Activated CD4-positive, alpha-beta T cell treated with anti-CD3 and anti-CD28 coated beads, Interleukin-2, amount 50 U/mL, for 16 hours (primary cell): ENCODE measurements at places on chromosomes 5 and 9.
A peak's percentile ranks its signal among the peaks of the same experiment; 100 is the strongest.

DNA sequence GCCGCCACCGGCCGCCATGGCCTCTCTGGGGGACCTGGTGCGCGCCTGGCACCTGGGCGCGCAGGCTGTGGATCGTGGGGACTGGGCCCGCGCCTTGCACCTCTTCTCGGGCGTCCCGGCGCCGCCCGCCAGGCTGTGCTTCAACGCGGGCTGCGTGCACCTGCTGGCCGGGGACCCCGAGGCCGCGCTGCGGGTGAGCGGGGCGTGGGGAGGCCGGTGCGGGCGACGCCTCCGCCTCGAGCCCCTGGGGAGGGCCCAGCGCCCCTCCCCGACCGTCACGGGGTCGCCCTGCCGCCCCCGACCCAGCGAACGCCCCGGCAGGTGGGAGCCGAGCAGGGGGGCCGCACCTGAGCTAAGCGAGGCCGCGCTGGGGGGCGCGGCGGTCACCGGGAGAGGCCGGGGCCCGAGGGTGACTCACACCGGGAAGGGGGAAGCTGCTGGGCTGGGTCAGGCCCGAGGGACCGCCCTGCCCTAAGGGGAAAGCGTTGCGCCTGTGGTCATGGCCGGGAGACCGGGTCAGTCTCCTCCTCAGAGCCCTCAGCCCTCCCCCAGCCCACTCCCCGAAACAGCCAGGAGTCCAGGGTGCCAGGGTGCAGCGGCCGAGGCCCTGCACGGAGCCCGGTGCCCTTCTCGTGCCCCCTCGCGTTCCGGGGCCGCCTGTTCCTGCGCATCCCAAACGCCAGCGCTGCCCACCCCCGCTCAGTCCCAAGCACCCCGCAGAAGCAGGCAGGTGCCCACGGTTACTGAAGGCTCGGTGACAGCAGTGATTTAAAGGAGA is 510 bp downstream of the NOXA1 start:
- no peak for DNase-seq

- no peak for DNase-seq
These were observed 269.1 kb downstream of the FSTL4 start for GRCh38 chr5:133343196-133343595.

GRCh38 chr5:156686380-156686779 is 163.7 kb upstream of the PPP1R2B start:
- DNase-seq = no peak

GRCh38 chr5:112737070-112737462 is 619 bp upstream of the APC start:
- DNase-seq = no peak

DNA sequence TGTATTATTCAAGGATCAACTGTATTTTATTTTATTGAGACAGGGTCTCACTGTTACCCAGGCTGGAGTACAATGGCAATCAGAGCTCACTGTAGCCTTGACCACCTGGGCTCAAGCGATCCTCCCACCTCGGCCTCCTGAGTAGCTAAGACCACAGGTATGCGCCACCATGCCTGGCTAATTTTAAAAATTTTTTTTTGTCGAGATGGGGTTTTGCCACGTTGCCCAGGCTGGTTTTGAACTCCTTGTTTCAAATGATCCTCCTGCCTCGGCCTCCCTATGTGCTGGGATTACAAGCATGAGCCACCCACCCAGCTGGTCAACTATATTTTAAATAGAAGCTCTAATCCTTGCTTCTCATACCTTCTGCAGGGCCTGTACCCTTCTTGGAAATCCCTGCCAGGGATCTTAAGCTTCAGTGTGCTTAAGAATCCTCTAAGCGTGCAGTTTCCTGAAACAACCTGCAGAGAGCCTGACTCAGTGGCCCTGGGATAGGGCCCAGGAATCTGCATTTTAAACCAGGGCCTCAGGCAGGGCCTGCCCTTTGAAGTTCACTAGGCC is 2.9 kb downstream of the AKNA start:
- no peak for DNase-seq

DNA sequence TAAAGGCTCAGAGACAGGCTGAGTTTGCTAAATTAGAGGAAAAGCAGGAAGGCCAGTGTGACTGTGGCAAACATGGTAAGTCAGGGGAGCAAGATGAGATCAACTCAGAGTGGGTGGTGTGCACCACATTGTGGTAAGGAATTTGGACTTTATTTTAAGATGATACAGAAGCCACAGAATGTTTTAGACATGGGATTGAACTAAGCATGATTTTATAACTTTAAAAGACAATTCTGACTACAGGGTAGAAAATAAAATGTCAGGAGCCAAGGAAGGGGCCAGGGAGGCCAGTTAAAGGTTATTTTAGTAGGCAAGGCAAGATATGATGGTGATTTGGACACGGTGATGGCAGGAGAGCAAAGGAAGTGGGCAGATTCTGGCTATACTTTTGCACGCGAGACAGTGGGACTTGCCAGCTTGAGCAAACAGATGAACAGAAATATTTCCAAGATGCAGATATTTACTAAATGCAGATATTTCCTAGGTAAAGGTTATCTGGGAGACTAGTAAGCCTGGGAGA is 53.9 kb downstream of the TSSK1B start:
- DNase-seq = no peak

DNA sequence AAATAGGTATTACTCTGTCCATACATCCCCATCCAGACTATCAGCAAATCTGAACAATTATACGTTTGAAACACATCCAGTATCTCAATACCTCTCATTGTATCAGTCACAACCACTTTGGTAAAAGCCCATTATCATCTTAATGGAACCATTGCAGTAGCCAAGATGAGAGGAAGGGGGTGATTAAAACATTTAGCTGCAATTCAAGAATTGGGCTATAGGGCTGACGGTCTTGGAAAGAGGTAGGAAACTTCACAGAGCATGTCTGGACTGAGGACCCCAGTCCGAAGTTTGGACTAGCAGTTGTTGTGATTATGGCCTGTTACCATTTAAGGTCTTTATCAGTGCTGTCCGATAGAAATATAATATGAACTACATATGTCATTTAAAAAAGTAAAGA is 8.6 kb downstream of the SLC12A2 start:
- DNase-seq = no peak

- no peak for DNase-seq
These were observed 37.8 kb upstream of the RNF20 start for GRCh38 chr9:101495810-101496209.

DNA sequence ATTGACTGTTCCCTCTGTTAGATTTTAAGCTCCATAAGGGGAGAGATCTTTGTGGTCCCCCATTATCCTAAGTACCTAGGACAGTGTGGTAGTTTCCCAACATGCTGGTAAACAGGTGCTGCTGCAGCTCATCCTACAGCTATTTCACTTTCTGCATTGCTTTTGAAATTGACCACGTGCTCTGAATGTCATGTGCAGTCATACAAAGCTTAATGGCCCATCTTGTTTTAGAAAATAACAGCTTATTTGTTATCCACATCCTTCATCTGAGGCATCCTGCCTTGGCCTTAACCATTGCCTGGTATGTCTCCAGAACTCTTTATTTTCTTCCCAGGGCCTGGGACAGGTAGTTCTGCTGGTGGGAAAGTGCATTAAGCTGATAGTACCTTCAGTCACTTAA is 14.7 kb downstream of the PIK3R1 start:
- no peak for DNase-seq

- DNase-seq = no peak
These were observed 586.3 kb upstream of the FAM174A start for GRCh38 chr5:99948850-99949249.

DNA sequence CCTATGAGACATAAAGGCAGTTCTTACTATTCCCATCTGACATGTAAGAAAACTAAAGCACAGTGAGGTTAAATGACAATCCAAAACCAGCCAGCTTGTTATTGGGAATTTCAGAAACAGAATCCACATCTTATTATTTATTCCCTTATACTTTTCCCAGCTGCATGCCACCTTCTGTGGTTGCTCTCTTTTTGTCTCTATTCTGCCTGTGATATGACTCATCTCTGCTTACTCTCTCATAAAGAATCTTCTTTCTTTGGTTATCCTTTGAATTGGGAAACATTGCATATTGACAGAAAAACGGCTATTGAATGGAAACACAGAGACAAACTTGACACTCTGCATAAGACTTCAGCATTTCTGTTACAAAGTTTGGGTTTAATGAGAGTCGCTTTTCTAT is 183.2 kb downstream of the TLR4 start:
- no peak for DNase-seq

- DNase-seq = peak; percentile 62
These were observed 12.7 kb upstream of the TDRD7 start for GRCh38 chr9:97398999-97399758.

DNA sequence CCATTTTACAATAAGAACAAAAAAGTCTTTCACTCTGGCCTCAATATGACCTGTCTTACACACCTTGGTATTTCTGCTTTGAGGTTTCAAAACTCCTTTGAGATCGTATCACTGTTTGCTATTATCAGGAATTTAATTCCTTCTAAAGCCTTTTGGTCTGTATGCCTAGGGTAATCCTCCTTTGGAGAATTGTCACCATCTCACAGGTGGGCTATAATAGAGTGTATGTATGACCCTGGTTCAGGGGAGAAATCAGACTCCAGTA is 13.7 kb downstream of the CMYA5 start:
- DNase-seq = no peak

- no peak for DNase-seq
These were observed 8.7 kb downstream of the POMT1 start for GRCh38 chr9:131511416-131511815.

DNA sequence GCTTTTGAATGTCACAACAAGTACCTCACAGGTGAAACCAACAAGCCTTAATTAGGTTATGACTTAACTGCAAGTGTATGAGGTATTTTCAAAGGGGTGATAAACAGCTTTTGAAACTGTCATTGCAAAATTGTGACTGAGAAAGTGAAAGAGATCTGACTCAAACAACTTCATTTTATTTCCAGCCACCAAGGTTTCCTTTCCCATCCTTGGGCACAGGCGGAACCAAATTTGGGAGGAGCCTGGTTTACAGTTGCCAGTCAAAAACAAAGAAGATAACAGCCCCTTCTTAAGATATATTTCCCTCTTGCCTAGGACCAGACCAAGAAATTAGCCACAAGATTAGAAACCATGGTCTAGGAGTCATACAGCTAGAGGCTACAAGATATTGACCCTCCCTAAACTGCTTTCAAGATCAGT is 417.1 kb downstream of the CSNK1G3 start:
- peak; percentile 6 for DNase-seq

DNA sequence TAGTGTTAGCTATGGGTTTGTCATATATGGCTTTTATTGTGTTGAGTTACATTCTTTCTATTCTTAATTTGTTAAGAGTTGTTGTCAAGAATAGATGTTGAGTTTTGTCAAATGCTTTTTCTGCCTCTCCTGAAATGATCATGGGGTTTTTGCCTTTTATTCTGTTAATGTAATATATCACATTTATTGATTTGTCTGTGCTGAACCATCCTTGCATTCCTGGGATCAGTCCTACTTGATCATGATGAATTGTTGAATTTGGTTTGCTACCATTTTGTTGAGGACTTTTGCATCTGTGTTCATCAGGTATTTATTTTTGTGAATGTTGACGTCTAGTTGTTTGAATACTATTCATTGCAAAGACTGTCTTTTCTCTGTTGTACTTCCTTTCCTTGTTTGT is 23.9 kb downstream of the RIC1 start:
- DNase-seq = no peak

DNA sequence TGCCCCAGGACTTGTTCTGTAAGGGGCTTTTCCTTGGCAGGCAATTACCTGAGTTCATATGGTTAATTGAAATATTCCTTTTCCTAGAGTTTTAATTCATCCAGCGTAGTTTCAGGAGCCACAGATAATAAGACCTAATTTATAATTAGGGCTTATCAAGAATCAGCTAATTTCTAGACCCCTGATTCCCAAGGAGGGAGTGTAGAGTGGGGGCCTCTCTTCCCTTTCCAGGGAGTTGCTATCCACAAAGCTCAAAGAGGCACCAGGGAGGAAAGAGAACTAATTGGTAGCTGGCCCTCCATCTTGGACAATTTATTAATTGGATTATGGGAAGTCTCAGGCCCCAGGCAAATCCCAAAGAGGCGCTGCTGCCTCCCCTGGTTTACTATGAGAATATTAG is 75.8 kb upstream of the ZNF618 start:
- no peak for DNase-seq

DNA sequence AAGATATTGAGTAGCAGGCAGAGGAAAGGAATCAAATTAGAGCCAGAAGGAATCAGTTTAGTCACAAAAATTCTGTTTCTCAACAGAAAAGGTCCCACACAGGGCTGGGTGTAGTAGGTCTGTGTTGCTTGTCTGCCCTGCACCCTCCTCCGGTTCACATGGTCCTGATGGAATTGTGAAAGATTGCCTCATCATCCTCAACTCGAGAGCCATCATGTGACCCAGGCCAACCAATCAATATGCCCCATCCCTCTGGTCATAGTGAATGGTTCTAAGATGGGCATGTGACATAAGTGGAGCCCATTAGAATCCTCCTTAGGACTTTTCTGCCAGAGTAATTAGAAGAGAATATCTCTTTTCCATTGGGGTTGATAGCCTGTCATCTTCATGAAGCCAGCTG is 56.7 kb upstream of the RAD23B start:
- no peak for DNase-seq

- no peak for DNase-seq
These were observed 2.0 kb upstream of the MAP3K1 start for GRCh38 chr5:56813302-56813701.

DNA sequence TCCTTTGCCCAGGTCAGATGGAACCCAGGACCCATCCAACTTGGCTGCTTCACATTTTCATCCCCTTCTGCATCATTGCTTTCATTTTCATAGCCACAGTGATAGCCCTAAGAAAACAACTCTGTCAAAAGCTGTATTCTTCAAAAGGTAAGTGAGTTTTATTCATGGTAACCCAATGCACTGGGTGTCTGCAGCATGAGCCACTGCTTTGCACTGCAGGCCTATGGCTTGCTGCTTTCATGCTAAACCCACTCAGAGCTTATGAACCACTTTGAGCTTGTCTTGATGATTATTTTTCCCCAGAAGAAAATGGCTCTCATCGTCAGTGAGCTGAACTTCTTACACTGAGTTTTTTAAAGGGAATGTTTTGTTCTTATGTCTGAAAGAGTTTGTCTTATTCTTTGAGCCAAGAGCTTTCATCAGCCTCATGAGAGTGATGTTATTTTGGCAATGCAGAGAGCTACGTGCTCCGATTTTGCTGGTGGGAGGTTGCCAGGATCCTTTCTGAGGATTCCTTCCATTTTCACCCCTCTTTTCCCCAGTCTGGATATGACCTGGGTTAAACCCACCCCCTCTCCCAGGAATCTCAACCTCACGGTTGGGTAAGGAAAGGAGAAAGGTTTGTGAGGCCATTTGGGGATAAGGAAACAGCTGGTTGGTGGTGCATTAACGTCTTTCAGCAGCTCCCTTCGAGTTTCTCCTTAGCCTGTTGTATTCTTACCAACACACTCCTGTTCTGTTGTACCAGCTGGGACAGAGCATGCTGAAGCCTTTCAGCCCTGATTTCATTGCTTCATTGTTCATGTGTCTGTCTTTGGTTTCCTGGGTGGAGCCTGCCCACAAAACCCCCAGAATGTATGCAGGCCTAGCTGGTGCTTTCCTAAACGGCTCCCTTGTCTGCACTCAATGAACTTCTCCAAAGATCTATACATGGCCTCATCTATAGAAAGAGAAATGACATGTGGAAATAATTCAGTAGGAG is 47.6 kb downstream of the PDCD1LG2 start:
- DNase-seq = peak; percentile 23

- DNase-seq = no peak
These were observed 72.3 kb downstream of the C9orf153 start for GRCh38 chr9:86187121-86187520.
